ENCODE measurements at places on chromosomes 11 and 22.

DNA sequence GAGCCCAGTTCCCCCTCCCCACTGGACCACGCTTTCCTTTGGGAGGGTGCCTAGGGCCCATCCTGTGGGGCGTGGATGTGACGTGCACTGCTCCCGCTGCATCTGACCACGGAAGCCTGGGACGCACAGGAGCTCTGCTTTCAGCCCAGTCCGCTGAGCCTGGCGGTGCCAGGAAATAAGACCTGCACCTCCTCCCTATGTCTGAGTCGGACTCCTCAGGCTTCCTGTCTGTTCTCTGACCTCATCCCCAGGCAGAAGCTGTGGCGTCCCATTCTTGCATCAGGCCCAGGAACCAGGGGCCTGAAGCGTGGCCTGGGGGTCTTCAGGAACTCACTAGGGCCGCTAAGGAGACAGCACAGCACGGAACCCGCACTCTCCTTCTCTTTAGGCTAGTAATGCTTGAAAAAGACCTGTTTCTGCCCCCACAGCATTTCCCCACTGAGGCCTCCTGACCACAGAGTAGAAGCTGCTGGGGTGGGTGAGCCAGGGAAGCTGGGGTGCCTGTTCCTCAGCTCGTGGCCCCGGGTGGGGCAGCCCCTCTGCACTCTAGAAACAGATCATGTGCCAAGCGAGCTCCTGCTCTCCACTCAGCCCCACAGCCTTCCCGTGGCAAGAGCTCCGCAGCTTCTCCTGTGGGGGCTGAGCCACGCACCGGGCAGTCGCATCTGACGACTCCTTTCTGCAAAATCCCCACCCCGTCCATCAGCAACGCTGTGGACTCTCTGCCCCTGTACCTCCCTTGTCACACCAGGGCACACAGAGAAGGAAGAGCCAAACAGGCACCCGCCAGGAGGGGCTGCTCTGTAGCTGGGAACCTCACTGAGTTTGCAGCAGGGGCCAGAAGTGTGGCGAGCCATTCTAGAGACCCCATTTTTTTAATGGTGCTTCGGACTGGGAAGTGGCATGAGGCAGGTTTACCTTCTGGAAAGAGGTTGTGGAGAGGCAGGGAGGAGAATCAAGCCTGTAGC, 22.6 kb downstream of the MOV10L1 start:
- DNase-seq, result no peak

DNA sequence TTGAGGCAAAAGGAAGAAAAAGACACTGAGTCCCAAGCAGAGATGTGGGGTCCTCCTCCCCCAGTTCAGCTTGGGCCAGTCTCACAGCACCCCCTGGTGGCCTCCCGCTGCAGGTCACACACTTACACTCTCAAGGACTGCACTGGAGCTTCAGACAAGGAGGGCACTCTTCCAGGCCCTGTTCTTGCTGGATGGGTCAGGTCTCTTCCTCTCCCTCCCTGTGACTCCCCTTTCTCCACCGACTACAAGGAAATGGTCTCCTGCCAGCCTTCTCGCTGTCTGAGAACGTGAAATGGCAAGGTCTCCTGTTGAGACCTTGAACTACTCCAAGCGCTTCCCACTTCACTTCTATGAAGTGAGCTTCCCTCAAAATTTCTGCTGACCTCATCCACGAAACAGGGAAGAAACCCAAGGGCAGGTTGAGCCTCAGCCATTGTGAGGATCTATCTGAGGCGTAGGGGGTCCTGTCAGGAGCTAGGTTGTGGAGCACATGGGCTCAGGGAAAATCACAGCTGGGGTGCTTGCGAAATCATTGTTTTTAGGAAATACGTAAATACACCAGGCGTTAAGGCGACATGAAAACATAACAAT, 11.2 kb upstream of the IGLL1 start:
- DNase-seq, result peak; percentile 57

- peak; percentile 52 for DNase-seq
Observed at GRCh38 chr22:38733329-38733723, 22.5 kb downstream of the SUN2 start.

- DNase-seq, result peak; percentile 20
Observed at GRCh38 chr22:46149512-46150033, 753 bp upstream of the PPARA start.

DNA sequence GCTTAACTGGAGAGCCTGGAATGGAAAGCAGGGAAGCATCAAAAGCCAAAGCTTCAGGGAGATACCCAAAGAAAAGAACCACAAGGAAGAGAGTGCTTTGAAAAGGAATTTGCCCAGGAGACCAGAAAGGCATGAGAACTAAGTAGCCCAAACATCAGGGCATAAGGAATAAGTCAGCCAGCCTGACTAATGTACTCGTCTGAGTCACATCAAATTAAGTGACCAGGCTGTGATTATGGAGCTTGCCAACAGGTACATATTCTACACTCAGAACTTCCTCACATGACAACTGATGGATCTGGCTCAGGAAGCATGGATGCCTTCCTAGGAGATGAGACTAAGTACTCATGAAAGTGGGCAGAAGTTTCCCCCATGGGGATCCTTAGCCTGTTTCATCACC, 366.7 kb downstream of the BUD13 start:
- DNase-seq, result no peak

DNA sequence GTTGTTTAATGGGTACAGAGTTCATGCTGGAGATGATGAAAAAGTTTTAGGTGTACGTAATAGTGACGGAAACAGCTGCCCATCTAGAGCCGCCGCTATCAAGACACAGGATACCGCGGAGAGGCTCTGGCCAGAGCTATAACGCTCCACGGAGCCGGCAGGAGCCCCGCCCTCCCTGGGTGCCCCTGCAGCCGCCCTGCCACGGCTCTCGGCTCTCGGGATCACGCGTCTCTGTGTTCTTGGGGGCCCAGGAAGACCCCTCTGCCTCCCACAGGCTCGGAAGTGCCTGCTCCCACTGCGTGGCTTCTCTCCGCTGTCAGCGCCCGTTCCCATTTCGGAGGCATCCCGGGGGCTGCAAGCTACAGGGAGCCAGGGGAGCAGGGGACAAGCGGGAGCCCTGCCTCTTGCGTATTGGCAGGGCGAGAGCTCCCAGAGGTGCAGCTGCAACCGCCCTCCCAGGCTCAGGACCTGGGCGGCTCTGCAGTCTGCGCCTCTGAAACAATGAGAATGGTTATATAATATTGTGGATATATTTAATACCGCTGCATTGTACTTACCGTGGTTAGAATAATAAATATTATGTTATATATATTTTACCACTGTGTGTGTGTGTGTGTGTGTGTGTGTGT, 13.7 kb downstream of the GLYATL2 start:
- DNase-seq, result no peak

DNA sequence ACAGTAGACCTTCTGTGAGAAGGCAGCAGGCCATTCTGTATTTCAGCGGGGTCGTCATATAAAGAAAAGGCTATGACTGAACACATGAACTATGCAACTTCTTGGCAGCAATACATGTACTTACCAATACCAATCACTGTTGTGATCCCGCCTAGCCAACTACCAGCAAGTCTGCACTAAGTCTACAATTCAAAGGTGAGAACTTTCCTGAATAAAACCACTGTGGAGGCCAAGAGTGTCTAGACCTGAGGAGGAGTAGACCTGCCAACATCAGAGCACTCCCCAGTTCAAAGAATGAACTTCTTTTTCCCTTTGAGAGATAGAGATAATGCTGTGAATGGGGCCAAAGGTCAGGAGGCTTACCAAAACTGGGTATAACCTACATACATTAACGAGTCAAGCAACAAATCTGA, 108.2 kb downstream of the SIK3 start:
- no peak for DNase-seq

DNA sequence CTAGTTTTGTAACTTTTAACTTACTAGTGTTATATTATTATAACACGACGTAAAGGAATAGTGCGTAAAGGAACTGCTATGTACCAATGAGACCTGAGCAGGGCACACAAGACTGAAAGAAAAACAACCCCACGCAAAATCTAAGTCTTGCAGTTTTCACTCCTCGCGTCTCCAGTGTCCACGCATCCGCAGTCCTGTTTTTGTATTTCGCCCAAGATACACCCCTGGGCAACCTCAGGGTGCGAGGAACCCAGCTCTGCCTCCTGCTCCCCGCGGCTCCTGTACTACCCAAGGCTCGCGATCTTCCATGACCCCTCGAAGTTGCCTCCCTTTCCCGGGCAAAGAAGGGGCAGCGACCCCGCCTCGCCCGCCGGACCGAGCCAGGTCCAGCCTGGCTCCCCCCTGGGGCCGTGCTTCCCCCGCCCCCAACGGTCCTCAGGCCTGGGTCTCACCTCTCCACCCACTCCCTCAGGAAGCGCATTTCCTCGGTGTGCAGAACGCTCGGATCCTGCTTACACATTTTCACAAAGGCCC, 393 bp downstream of the ST13 start:
- peak; percentile 21 for DNase-seq

GRCh38 chr11:16027621-16028020, 328.7 kb downstream of the SOX6 start:
- no peak for DNase-seq

DNA sequence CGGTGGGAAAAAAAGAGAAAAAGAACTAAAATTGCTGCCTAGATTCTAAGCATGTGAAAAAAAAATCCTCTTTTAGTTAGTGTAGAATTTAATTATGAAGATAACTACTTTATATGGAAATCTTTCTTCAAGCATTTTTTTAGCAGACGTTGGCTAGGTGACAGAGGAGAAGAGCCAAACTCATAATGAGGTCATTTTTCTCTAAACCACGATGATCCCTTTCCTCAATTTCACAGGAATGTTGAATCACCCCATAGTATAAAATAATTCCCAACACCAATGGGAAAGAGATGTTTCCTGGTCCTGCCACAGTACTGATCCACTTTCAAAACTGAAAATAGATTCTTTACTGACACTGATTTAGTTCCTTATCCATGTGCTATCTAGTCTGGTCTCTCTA, 319.8 kb downstream of the DLG2 start:
- DNase-seq, result no peak

DNA sequence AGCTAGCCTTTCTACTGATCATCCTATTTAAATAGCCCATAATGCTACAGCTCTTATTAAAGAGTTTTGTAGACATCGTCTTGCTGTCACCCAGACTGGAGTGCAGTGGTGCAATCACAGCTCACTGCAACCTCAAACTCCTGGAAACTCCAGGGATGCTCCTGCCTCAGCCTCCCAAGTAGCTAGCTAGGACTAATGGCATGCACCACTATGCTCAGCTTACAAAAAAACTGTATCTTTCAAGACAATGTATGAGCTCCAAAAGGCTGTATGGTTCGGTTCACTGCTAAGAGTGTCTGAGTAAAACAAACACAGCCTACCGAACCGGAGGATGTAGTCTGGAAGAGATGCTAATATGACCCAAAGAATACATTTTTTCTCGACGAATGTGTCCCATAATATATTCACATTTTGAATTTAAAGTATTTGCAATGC, 2.6 kb downstream of the TAF1D start:
- no peak for DNase-seq

DNA sequence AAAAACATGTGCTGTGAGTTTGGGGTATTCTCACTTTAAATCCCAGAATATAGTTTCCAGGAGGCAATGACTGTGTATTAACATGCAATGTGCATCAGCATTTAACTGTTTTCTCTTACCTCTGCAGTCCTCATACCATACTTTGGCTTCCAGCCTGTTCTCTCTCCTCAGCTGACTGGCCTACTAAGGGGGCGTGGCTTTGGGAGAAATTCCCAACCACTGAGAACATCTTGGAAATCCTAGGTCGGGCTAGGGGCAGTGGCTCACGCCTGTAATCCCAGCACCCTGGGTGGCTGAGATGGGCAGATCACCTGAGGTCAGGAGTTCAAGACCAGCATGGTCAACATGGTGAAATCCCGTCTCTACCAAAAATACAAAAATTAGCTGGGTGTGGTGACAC, 13.5 kb upstream of the ZC3H12C start:
- DNase-seq, result no peak

DNA sequence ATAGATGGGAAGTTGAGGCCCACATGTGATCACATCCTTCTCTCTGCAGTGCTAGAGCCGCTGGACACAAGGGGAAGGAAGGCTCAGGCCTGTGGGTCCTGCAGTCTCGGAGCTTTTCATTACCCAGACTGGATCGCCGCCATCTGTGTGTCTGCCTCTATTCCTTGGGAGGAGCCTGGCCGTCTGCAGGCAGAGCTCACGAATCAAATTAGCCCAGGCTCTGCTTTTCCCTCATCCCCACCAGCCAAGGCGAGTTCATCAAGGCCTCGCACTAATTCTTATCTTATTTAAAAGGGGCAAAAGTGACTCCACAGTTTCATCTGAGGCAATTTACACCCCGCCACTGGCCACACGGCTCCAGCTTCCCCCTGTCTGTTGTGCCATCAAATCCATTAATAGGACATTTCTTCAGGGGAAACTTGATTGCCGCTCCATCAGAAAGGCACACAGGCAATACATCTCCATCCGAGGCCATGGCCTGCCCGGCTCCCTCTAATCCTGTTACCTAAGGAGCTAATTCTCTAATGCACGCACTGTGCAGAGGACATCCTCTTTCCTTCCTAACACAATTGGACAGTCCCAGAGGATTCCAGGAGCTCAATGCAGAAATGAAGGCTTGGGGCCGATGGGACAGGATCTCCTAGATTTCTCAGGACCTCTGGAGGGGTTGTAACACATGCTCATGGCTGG, 3.3 kb upstream of the HTR3A start:
- no peak for DNase-seq

GRCh38 chr22:40348025-40348658, 1.8 kb downstream of the ADSL start:
- DNase-seq, result peak; percentile 76

- no peak for DNase-seq
Observed at GRCh38 chr11:971731-972365, 46.2 kb downstream of the AP2A2 start.

DNA sequence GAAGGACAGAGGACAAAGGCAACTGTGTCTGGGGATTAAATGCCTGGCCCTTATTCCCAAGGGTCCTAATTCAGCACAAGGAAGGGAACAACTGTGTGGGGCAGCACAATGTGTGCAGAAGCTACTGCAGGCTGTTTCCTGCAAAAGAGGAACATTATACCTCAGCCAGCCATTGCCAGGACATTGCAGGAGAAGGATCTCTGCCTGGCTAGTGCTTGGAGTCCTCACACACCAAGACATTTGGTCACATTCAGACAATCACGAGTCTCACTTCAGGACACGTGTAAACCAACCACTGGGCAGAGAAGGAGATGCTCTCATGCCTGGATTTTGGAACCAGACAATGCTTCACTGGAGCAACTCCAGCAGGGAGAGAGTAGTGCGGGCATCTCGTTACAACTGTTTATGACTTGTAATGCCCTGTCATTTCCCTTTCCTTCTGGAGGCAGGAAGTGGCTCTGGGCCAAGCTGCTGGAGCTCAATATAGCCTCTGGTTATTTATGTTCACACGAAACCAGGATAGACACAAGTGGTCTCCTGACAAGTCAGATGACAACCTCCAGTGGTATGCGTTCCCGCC, 23.9 kb upstream of the ZC3H12C start:
- peak; percentile 37 for DNase-seq
